ENCODE measurements at places on chromosomes 4 and X.

DNA sequence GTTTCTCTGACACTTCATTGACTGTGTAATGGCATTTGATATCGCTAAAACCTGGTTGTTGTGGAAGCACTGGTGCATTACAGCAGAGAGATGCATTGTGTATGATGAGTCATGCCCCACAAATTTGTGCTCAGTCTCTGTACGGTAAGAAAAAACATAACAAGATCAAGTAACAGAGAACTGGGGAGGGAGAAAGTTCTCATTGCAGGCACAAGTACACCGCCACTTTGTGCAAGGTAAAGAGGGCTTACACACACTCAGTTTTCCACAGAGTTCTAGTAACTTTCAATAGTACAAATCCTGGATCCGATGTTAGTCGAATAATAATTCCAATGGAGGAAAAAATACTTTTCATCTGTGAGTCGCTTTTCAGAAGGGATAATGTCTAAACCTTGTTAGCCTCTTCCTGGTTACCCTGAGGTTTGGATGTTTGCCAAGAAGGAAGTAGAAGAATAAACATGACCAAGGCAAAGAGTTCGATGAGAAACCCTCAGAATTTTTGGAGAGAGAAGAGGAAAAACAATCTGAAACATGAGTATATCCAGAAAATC is 512.5 kb upstream of the SLIT2 start:
- DNase-seq = peak; percentile 79

DNA sequence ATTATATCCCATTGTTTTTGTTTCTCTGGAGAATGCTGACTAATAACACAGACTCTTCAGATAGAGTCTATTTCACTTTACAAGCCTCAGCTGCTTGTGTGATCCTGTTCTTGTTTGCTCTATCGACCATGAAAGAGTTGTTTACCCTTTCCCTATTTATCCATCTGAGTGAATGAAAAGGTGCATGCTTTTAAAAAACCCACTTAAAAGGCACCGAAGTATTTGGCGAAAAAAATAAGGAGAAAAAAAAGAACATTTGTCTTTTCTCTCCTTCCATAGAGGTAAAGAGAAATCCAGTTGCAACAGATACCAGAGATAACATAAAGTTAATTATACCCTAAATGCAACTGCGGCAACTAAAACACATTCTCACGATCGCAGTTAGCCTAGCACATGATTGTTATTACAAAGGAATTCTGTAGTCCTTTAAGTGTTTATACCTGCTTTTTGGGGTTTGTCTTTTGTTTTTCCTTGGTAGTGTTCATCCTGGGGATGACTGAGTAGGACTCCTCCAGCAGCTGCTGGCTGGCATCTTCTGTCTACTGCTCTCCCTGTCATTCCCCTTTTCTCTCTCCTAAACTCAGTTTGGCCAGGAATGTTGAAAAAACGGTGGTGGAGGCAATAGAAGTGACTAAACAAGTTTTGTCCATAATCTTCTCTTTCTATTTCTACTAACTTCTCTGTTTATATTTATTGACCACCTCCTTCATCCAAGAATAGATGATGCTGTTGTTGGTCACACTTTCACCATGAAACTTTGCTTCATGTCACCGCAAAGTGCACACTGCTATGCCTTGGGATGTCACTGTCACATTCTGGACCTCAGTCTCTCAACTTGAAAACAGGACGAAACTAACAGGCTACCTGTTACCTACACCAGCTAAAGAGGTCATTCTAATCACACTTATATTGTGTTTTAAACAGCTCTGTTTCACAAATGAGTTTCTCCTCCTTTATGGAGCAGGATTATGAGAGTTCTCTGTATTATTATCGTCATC is 41.9 kb upstream of the FRAS1 start:
- no peak for DNase-seq

DNA sequence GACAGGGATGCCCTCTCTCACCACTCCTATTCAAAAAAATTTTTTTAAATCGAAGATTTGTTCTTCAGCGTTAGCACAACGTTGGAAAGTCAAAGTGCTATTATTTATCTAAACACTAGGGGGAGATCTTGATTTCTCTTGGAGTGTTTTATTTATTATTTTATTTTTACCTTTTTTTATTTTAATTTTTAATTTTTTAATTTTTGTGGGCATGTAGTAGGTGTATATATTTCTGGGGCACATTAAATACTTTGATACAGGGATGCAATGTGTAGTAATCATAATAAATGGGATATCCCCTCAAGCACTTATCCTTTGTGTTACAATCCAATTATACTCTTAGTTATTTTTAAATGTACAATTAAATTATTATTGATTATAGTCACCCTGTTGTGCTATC is 37.4 kb upstream of the SLC10A4 start:
- DNase-seq = peak; percentile 43

DNA sequence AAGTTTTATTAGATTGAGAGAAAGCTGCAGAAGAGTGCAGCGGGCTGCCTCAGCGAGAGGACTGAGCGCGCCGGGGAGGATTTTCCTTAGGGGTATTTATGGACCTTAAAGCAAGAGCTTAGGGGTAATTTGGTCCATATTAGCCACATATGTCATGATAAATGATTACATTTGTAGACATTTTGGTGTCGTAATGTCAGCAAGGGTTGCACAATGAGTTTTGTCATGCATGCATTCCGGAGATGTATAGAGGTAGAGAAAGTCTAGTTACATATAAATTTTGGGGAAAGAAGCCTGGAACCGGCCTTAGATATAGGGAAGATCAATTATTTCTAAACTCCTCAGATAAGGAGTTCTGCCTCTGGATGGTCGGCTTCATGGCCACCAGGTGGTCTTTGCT is 10.0 kb downstream of the MGST2 start:
- no peak for DNase-seq

DNA sequence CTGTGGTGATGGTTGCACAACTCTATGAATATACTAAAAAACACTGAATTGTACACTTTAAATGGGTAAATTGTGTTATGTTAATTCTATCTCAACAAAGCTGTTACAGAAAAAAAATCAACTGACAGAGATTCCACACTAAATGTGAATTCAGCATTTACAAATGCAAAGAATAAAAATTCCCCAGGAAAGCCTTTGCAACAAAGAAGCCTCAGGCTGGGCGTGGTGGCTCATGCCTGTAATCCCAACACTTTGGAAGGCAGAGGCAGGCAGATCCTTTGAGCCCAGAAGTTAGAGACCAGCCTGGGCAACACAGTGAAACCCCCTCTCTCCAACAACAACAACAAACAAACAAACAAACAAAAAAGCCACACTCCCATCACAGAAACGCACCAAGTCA is 8.9 kb downstream of the BCLAF3 start:
- peak; percentile 4 for DNase-seq

DNA sequence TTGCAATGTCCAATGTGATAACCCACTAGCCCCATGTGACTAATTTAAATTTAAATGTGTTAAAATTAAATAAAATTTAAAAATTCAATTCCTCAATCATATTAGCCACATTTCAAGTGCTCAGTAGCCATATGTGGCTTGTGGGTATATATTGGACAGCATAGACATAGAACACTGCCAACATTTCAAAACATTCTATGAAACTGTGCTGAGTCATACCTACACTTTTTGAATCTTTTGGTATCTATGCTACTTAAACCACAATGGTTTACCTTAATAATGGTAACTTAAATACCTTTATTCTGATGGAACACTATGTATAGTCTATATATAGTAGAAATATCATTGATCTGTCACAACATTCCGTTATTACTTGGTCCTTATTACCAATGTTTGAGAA is 223.4 kb upstream of the ATOH1 start:
- DNase-seq = no peak

- no peak for DNase-seq
Measured at GRCh38 chrX:70022616-70023015, 27.1 kb downstream of the AWAT2 start.

GRCh38 chrX:112066813-112067212 is 15.8 kb downstream of the TRPC5 start:
- no peak for DNase-seq

Data from fibroblast of the aortic adventitia (primary cell).